ENCODE measurements at places on chromosomes 2 and 18.

DNA sequence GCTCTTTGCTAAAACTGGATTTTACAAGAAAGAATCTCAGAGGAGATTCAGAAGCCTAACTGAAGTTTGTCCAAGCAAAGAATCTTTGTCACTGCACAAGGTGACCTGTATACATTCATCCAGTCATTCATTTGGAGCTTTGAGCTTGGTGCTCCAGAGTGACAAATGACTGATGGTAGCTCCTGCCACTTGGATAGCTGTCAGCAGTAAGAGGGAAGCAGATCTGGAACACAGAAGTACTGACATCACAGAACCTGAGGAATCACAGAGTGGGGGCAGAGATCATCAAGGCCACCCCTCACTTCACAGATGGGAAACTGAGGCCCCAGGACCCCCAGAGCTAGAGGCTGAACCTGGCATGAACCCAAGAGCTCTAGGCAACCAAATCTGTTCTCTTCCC, 28.8 kb upstream of the IGFBP2 start:
- no peak for DNase-seq

DNA sequence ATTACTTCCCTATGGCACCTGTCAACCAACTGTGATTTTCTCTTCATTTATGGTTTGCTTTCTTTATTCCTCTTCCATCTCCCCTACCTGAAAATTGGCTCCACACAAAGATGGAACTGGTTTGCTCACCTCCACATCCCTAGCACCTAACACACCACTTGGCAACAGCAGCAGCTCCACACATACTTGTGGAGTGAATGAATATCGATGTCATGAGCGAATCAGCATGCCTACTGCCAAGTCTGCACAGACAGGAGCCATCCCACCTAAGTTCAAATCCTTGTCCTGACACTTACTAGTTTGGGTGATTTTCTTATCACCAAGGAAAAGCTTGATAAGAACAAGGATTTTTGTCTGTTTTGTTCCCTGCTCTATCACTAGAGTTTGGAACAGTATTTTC, 191.4 kb upstream of the TMEM200C start:
- no peak for DNase-seq

DNA sequence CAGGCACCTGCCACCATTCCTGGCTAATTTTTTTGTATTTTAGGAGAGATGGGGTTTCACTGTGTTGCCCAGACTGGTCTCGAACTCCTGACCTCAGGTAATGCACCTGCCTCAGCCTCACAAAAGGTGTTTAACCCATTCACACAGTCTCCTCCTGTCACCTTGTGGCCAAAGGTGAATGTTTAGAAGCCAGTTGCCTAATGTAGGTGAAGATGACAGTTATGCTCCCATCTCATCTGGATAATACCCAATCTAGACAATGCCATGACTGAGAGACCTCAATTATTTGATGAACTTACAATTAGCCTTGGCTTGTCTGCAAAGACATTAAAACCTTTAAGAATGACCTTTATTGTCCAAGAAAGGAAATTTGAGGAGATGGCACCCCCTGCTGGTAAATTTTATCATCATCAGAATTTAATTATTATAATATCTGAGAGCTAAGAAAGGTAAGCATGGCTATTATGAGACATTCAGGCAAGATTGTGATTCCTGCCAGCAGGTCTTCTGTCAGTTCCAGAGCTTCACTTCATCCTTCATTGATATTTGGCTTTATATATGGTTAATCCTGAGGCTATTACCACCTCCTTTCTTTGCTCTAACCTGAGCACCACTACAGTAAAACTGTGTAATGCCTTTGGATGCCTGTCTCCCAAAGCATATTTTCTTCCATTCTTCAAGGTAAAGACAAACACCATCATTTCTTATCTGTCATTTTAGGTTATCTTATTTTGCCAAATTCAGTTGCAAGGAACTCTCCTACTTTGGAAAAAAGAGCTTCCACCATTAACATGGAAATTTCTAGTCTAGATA, 117.6 kb downstream of the FAM124B start:
- peak; percentile 6 for DNase-seq

DNA sequence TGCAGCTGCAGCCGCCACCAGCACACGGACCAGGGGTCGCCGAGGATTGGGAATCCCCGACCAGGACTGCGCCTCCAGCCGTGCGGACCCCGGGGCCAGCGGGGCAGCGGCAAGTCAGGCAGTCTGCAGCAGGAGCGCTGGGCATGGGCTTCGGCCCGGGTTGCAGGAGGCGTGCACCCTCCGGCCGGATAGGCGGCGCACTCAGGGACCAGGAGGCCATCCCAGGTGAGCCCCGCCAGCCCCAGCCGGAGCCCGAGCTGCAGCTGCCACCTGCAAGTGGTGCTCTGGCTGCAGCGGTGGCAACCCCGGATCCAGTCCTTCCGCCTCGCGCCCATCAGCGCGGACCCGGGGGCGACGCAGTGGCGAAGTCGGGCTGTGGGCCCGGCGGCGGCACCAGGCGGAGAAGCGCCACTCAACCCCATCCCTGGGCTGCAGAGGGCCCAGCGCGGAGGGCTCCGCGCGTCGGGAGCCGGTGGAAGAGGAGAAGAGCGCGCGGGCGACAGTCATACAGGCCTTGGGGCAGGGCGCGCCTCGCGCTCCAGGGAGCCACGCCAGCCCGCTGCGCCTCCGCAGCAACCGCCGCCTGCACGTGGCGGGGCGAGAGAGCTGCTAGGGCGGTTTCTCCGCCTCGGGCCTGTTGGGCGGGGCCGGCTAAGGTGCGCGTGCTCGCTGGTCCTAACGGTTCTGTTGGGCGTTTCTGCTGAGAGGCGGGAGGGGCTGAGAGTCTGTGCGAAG, 73.8 kb downstream of the RPIA start:
- DNase-seq = peak; percentile 55

DNA sequence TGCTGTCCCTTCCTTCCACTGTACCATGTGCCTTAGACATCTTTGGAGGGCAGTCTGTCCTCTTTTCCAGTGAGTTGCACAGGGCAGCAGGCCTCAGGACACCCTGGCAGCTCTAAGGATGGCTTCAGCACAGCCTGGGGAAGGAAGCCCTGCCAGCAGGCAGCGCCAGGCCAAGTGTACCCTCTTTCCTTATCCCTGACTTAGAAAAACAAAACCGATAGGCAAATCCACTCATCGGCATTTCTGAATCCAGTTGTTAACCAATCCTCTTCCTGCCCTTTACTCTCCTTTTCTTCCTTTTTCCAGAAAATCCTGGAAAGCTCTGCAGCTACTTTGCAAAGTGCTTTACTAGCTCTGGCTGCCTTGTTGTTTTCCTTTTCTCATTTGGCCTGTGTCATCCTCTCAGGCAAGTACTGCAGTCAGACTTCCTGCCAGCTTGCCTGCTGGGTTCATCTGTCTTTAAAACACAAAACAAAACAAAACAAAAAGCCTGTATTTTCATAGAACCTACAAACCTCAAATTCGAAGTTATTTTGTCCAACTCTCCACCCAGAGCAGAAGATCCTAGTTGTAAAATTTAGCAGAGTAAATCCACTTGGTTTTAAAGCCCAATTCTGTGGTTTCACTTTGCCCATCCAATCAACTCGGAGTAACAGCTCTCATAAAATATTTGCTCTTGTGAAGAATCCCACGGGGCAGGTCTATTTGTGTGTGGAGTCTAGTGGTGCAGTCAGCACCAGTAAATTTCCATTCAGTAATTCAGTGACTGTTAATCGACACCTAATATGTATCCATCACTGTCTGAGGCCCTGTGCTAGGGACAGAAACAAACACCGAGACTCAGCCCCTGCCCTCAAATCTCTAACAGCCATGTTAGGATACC, 45.2 kb downstream of the PCBP1 start:
- DNase-seq = no peak

DNA sequence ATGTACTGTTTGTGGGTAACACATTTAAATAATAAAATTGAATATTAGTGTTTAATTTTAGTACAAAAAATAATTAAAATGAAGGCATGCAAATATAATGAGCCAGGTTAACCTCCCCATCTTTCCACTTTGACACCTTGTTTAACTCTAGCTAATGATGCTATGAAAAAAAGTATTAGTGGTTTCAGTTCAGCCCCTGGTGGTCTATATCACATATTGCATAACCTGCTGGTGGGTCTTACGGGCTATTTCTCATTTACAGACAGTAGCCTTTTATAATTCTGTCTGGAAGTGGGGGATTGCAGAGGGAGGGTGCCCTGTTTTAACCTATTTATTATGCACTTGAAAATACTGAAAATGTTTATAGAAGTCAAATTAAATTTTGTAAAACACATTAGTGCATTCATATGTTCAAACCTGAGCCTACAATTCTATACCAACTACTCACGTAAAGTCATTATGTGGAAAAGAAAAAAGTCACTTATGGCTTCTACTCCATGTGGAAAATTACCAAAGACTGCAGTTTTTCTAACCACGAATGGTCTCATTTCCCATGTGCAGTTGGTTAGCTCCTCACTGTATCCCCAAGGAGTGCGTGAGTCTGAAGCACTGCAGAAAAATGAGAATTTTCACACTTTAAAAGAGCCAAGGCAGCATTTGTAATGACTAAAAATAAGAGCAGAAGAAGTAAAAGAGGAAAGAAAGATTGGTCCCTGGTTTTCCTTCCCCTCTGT, 381.0 kb downstream of the MTX2 start:
- no peak for DNase-seq

DNA sequence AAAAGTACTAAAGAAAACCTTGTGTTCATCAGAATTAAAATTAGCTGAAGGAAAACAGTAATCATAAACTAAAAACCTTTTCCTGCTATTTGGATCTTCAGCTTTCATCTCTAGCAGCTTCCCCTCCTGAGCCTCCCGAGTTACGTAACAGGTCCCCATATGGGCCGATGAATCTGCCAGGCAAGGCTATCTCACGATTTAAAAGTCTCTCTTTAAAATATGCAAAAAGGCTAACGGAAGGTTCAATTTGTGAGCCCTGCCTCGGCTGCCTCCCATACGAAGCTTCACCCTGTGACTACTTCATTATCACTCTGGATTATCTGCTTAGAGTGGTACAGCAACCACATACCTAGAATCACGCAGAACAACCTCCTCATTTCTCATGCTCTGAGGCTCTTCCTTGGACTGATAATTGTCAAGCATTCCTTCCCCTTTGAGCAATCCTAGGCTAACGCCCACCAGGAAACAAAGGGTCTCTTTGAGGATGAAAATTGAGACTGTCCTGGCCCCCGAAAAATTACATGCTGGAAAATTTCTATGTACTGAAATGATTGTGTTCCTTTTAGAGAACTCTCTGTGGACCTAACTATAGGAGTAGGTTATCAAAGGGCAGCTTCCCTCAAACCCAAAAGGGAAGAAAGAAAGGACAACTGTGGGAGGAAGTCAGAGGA, 147.4 kb downstream of the ZEB2 start:
- DNase-seq = no peak

- DNase-seq = no peak
Observed at GRCh38 chr18:48829443-48830149, 121.2 kb downstream of the SMAD7 start.

GRCh38 chr2:180596453-180596852, 384.0 kb upstream of the UBE2E3 start:
- DNase-seq = no peak

DNA sequence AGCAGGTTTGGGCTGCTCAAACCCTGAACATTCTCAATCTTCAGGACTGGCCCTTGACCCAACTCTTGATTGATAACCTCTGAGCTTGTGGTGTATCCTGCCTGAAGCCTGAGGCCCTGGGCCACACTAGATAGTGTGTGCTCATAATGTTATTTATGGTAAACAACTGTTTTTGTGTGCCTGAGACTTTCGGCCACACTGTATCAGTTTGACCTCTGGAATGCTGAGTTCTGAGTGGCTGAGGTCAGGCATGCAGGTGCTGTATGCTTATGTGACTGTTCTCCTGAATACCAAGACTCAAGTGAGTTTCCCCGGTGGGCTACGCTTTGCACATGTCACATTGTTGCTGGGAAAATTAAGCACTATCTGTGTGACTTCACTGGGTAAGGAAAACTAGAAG, 82.2 kb upstream of the RMP24 start:
- no peak for DNase-seq

DNA sequence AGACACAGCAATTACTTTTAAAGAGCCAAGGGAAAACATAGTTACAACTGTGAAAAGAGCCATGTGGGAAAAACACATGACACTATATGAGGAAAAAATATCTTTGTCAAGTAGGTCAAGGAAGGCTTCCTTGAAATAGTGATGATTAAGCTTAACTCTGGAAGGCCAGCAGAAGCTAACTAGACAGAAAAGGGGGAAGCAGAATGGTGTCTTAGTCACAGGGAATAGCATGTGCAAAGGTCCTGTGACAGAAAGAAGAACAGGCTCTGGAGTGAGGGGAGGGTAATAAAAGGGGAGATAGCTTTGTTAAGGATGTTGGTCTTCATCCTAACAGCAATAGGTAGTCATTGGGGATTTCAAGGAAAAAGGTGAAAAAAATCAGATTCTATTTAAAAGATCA, 64.0 kb downstream of the ARHGAP25 start:
- no peak for DNase-seq

DNA sequence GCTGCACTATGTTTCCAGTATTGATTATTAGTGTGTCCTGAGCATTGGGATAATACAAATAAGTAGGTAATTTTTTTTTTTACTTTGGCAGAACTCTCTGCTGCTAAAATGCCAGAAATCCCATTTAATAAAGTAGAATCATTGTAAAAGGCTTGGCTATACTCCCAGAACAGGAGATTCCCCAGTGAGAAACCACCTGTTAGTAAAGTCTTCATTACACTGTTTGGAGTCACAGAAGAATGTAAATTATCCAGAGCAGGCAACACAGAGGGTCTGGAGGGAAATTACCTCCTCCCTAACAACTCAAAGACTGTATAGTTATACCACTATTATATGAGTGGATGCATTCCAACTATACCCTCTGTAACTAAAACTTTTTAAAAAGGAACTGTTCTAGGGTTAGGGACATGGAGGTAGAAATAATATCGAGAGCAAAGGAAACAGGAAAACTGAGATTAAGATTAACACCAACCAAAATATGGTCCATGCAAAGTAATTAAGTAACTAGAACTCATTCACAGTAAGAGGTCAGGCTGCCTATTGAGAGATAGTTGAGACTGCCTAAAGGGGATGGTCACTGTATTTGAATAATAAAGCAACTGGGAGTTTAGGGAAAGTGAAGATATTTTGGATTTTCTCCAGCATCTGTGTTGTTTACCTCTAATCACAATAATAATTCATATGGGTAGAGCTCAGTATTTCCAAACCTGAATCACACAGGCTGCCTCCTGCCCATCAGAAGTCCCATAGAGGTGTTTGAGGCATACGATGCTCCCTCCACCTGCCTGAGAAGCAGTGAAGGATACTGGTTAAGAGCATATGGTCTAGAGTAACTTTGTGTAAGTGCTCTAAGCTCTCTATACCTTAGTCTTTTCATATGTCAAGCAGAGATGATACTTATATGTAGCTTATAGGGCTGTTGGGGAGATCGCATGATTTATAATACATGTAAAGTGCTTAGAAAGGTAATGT, 34.4 kb downstream of the MAP2 start:
- no peak for DNase-seq

- no peak for DNase-seq
Observed at GRCh38 chr18:11891737-11892136, 16.4 kb downstream of the MPPE1 start.

DNA sequence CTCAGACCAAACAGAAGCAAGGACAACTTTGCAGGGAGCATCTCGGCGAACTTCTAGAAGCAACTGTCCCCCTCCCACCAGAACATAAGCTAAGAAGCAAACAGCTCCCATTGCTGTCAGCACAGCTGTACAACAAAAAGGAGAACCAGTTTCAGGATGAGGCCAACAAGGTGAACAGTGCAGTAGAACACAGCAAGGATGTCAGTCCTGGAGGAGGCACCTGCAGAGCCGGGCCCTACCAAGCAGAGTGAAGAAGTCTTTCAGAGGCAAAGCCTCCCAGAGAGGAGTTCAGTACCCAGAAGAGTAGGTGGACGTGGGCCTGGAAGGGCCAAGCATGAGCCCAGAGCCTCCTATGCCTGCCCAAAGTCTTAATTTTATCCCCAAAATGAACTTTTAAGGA, 1.0 kb downstream of the PASK start:
- DNase-seq = no peak
